Choroid plexus epithelial cell (primary cell): ENCODE measurements at places on chromosomes 3 and 15.
A peak's percentile ranks its signal among the peaks of the same experiment; 100 is the strongest.

DNA sequence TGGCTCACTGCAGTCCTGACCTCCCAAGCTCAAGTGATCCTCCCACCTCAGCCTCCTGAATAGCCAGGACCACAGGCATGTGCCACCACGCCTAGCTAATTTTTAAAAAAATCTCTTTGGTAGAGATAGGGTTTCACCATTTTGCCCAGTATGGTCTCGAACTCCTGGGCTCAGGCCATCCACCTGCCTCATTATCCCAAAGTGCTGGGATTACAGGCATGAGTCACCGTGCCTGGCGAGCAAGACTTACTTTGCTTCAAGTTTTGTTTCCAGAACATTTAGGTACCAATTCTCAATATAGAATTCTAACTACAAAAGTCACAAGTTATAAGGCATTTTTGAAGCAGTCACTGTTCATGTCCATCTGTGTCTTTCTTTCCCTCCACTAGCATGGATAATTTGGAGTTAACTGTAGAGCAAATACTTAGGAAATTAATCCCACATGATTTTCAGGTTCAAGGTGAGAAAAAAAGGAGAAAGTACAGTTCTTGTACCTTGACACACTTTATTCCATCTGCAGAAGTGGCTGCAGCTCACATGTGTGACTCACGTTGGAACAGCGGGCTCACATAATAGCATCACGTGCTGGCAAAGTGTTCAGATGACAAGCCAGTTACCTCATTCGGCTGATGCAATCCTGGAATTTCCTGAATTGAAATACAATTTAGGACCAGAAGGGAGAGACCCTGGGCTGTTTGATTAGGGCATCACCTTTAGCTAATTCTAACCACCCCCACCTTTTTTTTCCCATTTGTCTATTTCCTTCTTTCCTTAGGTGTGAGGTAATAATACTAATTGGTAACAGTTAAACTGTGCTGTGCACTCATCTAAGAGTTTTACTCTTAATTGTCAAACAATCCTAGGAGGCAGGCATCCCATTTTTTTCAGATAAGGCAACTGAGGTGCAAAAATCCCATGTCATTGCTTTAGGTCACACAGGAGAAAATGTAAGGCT, 46.9 kb upstream of the NEDD4 start:
- peak; percentile 97 for DNase-seq

- DNase-seq = no peak
Observed at GRCh38 chr15:95577927-95578326, 752.6 kb upstream of the NR2F2 start.

DNA sequence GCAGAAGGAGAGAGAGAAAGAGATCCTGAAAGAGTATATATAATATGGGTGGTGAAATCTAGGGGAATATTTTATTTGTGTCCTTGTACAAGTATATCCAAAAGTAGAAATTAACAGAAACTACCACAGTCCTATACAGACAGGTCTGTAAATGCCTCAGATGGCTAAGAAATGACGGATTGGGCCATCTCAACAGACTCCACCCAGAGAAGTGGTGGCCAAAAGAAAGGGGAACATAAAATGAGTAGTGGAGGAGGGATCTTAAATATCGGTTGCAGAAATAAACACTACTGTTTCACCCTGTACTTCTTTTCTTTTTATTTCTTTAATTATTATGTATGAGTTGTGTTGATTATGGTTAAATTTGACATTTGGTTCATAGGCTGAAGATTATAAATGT, 47.7 kb downstream of the CCR3 start:
- DNase-seq = no peak

DNA sequence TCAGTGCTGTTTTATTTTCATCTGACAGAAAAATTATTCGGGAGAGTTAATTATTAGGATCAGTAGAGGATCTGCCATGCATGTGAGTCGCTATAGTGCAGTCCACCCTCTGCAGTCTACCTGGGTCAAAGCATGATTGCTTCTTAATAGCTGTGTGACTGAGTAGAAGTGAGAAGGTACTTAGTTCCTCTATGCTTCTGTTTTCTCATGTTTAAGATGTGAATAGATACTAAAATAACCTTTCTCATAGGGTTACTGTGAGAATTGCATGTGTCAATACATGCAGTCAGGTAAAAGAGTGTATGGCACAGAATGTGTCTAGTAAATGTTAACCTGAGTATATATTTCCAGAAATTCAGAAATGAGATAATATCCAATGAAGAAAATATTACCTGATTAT, 435.7 kb downstream of the NAALADL2 start:
- DNase-seq = no peak

- peak; percentile 51 for DNase-seq
Observed at GRCh38 chr15:71679793-71680353, 130.5 kb upstream of the NR2E3 start.

DNA sequence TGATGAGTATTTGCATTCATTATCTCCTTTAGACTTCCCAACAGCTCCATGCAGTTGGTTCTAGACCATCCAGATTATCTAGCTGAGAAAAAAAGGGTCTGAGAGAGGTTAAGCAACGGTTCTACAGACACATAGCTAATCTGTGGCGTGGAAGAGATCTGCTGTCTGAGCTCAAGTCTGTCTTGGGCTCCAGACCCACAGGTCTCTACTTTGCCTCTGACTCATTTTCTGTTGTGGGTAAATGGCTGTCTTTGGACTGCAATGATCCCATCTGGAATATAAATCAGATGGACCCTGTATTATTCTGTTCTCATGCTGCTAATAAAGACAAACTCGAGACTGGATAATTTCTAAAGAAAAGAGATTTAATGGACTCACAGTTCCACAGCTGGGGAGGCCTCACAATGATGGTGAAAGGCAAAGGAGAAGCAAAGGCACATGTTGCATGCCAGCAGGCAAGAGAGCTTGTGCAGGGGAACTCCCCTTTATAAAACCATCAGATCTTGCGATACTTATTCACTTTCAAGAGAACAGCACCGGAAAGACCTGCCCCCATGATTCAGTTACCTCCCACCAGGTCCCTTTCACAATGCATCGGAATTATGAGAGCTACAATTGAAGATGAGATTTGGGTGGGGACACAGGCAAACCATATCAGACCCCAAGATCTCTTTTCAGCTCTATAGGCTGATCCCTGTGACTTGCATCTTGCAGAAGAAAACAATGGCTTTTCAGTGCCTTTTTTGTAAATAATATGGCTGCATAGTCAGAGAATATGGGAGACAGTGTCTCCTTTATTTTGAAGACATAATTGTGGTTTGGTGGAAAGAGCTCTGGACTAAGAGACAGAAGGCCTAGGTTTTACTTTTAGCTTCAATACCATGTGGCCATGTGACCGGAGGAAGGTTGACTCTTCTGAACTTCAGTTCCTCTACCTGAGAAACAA, 24.7 kb downstream of the CEMIP start:
- no peak for DNase-seq

- DNase-seq = peak; percentile 12
Observed at GRCh38 chr3:160929595-160929994, 173.6 kb downstream of the PPM1L start.
